ENCODE measurements at places on chromosomes 5 and 9.

DNA sequence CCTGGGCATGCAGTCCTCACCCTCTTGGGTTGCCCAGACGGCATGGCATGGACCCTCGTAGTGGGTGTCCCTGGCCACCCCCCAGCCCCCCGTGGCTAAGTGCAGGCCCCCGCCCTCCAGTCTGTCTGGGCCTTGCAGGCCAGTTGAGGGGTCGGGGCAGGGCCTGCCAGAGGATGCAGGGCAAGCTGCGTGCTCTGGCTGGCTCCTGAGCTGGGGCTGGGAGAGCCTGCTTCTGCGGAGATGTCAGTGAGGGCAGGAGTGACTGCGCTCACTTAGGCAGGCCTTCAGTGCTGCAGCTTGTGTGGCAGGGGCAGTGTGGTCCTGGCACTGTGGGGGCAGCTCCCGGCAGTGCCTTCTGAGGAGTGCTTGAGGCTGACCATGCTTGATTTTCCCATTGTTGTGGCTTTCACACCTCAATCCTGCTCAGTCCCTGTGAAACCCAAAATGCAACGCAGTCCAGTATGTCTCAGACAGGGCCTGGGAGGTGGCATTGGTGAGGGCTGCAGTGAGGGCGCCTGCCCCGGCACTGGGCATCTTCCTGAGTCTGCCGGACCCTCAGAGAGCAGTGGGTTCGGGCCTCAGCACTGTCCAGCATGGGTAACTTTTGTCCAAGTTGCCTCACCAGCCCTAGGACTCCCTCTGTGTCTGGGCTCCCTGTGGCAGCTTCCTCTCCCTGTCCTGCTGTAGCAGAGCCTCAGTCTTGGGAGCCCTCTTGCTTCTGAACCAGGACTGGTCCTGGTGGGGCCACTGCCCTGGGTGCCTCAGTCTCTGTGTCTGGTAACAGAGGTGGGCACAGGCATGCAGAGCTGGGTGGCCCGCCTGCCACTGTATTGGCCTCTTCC lies 93.0 kb downstream of the PHF2 start:
- no peak for DNase-seq

DNA sequence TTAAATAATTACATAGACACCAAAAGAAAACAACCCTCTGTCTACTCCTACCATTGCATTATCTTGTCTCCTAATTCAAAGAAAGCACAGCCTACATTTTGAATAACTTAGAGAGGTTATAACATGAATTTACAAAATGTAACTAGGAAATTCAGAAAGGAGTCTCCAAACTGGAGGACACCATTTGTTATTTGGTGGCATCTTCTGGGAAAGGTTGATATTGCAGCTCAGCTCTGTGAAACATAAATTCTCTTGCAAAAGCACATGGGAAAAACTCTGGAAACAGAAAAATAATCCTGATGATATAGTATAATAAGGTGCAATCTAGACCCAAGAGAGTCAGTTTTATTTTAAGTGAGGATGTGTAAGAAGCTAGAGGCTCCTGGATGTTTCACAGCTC lies 215.3 kb downstream of the MLLT3 start:
- no peak for DNase-seq

GRCh38 chr5:43572357-43572756 lies 15.5 kb upstream of the PAIP1 start:
- DNase-seq, result no peak

DNA sequence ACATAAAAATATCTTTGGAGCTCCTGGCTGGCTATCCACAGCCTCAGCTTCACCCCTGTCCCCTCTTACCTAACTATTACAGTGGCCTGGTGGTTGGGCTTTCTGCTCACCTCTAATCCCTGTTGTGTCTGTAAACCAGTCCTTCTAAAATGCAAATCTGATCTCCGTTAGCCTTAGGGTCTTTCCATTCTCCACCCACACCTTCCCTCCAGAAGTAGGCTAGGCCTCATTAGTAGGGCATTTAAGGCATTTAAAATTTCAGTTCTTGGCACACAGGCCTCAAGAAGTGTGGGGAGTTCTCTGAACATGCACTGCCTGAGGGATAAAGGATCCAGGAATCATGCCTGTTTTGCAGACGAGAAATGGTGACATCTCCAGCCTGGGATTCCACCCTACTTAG lies 26.4 kb upstream of the STC2 start:
- DNase-seq, result no peak

DNA sequence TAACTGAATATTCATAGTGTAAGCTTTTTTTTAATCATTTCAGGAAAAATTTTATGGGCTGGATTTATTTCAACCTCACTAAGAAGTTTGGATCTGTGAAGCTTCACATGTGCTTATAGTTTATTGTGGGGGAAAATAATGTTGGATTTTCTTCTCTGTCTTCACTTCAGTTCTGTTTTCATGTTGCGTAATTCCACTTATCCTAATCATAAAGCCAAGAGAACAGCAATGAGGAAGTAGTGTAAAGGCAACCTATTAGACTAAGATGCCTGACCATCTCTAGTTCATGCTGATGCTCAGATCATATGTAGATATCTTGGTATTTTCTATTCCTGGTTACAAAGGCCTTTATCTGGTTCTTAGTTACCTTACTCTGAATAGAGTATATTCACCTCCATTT lies 50.0 kb downstream of the CD180 start:
- no peak for DNase-seq

- DNase-seq, result no peak
Observed at GRCh38 chr9:115766370-115766955, 387.1 kb upstream of the PAPPA start.

DNA sequence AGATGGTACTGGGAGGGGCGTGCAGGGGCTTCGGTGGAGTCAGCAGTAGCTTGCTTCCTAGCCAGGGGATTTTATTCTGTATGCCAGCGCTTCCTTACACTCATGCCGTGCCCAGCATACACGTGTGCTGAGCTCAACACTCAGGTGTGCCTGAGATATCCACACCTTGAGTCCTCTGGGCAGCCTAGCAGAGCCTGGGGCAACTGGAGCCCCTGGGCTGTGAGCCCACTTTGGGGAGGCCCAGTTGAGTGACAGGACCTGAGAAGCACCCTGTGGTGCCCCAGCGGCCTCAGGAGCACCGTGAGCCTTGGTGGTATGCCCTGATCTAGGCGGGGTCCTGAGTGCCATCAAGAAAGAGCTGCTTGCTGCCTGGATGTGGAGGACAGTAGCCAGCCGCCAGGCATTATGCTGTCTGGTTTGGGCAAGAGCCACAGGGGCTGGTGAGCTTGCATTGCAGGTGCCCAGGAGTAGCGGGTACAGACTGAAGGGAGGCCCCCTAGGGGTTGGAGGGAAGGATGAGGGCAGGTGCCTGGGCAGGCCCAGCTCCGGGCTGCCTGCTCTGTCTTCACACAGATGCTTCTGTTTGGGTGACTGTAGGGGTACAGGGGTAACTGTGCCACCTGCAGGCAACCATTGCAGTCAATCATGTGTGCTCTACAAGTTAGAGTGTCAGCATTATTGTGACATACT lies 42.9 kb downstream of the BNIP1 start:
- DNase-seq, result no peak

DNA sequence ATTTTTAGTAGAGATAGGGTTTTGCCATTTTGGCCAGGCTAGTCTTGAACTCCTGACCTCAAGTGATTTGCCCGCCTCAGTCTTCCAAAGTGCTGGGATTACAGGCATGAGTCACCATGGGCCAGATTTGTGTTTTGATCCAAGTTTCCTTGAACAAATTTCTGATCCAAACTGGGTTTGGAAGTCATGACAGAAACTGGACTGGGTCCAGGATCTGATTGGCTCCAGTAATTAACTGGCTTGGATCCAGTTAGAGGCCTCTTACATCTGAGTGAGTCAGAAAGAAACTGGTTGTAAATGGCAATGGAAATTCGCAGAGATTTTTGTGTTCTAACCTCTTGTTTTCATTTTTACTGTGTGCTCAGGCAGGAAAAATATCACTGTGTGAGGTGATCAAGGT lies 141.6 kb downstream of the SLC25A46 start:
- DNase-seq, result no peak

- no peak for DNase-seq
Observed at GRCh38 chr9:73129941-73130685, 21.6 kb upstream of the ANXA1 start.

GRCh38 chr5:14168144-14168792 lies 25.1 kb downstream of the TRIO start:
- DNase-seq, result no peak

DNA sequence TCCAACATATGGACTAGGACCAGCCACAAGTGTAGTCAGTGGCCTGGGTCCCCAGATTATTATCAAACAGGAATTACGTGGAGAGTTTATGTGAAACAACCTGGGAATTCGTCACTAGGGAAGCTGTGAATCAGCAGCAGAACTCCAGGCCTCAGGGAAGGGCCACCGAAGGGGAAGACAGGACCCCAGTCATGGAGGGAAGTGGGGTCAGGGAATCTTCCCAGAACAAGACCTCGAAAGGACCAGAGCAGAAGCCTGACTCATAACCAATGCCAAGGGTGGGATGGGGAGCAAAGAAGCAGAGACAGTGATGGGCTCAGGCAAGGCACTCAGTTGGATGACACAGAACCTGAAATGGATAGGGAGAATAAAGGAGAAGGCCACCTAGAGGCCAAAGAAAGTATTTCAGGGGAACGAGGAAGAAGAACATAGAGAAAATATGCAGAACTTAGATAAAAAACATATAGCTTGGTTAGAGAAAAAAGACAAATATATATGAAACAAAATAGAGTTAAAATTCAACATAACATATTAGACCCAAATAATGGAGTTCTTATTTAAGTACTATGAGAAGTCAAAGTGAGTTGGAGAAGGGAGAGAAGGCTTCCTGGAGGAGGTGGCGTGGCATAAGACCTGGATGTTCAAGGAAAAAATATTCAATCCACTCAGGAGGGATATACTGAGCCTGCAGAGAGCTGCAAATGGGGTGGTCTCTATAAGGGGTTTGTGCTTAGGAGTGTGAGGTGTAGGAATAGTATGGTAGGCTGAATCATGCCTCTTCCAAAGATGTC lies 66.7 kb upstream of the CAST start:
- no peak for DNase-seq

DNA sequence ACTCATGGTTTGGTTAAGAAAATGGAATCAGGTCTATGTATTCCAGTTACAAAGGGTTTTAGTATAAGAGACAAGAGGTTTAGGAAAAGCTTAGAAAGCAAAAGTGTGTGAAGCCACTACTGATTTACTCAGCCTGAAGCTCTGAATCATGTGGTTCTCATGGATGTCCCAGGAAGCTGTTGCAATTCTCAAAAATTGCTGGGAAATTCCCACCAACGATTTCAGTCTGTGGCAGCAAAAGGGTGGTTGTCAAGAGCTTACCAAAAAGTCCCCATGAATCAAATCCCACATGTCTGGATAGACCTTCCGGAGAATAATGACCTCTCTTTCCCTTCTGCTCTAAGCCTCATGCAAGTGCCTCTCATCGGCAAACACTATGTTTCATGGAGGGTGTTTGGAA lies 929.9 kb downstream of the TLE4 start:
- no peak for DNase-seq

DNA sequence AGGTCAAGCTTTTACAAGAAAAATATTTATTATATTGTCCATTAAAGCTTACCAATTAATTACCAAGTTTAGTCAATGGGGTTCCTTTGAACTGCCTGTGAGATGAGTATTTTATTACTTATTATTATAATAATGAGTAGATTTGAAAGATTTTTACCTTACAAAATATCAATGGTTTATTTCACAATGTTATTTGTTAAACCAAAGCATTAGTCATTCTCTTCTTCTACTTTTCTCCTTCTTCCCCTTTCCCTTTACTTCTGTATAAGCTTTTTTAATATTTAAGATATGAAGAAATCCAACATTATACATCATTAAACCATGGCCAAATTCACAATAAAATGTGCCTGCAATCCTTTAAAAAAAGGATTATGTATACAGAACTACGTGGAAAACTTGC lies 369.5 kb downstream of the ARL15 start:
- no peak for DNase-seq

DNA sequence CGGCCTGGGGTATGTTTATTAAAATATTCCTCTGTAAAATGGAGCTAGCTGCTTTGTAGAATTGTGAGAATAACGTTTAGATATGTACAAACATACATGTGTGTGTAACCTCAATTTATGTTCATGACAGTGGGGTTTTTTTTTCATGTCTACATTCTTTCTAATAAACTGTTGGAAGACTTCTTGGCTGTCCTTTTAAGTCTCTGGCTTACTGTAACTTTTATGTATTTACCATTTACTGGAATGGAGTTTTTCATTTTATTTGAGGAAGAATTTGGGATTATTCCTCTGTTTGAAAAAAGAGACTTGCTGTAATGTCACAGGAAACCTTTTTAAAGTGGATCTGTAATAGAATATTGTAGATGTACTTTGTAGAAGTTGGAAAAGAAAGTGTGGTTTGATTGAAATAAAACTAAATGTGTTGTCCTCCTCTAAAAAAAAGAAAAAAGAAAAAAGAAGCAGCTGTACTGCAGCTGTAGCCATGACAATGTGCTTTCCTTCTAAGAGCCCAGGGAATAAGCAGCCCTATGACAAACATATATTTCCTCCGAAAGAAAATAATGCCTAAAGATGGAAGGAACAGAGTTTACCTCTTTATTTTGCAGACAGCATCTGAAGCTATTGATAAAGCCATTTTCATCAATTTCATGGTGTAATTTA lies 71.2 kb upstream of the FREM1 start:
- DNase-seq, result no peak

- DNase-seq, result no peak
Observed at GRCh38 chr5:85591311-85591710, 1026.4 kb upstream of the COX7C start.

- DNase-seq, result no peak
Observed at GRCh38 chr5:179201986-179202385, 141.8 kb downstream of the ZNF354C start.

- DNase-seq, result no peak
Observed at GRCh38 chr5:179494774-179495526, 55.4 kb upstream of the RUFY1 start.

DNA sequence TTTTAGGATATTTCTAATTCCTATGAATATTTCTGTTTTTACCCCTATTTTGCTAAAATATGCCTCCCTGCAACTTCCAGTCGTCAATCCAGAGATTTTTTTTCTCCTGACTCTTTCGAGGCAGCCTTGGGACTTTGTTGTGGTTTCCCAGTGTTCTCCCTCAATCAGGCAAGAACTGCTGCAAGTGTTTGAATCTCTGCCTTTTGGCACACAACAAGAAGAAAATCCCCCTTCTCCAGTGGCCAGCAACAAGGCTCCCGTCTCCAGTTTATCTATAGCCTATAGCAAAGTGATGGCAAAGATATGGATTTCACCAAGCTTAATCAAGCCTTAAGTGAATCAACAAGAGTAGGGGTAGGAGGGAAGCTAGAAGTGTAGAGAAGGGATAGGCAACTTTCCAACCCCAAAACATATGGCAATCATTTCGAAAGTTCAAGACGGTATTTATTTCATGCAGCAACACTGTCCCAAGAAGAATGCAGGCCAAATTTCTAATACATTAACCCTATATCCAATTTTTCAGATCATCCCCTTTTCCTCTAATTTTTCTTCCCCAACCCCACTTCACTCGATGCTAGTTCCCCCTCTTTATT lies 37.7 kb upstream of the PAPPA start:
- no peak for DNase-seq

- no peak for DNase-seq
Observed at GRCh38 chr9:4010309-4010708, 289.6 kb downstream of the GLIS3 start.

- no peak for DNase-seq
Observed at GRCh38 chr9:133273819-133274218, 1.2 kb downstream of the ABO start.

GRCh38 chr9:126470241-126470993 lies 143.3 kb upstream of the LMX1B start:
- no peak for DNase-seq

GRCh38 chr5:1298067-1298551 lies 3.2 kb upstream of the TERT start:
- no peak for DNase-seq

GRCh38 chr9:98171176-98171925 lies 21.1 kb downstream of the CORO2A start:
- DNase-seq, result no peak

GRCh38 chr5:128174951-128175350 lies 91.4 kb downstream of the SLC12A2 start:
- DNase-seq, result no peak
